ENCODE measurements at places on chromosomes 5 and 9. TPM values are rescaled to one million over a fixed set of nuclear protein-coding genes. Genes with fewer than 3 reads are reported as not detected.

DNA sequence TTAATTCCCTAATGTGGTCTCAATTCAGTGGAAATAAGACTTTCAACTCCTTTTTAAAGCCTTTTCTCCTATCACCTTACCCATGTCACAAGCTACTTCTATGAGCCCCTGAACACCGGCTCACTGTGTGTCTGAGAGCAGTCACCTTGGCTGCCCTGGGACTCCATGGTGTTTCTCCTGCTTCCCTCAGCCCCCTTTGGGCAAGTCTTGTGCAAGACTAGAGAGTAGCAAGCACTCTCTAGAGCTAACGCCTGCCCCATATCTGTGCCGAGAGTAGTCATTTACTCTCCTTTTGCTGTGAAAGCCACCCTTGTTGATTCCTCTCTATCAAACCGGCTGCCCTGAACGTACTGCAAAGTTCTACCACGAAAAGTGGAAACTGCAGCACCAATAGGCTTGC, 77.9 kb upstream of the DAB2 start:
- no peak overlapping the region for H3K27ac ChIP-seq
- DNase-seq, result no peak
- H3K36me3 ChIP-seq, result no peaks in the 10 kb centered on the region
- H3K4me3 ChIP-seq, result no peak overlapping the region

BTNL8 gene
- polyA plus RNA-seq, result 10.3 TPM

PLAC8L1 gene
- 27.7 TPM for polyA plus RNA-seq

HARS1 gene
- polyA plus RNA-seq, result 73.4 TPM

- no peak for DNase-seq
- no peak overlapping the region for H3K27ac ChIP-seq
- peaks cover 8% of the 10 kb centered on the region for H3K4me1 ChIP-seq
- no peaks in the 10 kb centered on the region for H3K27me3 ChIP-seq
- no peak overlapping the region for H3K4me3 ChIP-seq
- H3K36me3 ChIP-seq, result no peaks in the 10 kb centered on the region
Measured at GRCh38 chr9:133873461-133873891, 118.6 kb downstream of the VAV2 start.

SLC1A3 gene
- polyA plus RNA-seq, result 3.6 TPM

- no peaks in the 10 kb centered on the region for H3K4me1 ChIP-seq
- H3K36me3 ChIP-seq, result no peaks in the 10 kb centered on the region
- no peak overlapping the region for H3K4me3 ChIP-seq
Measured at GRCh38 chr9:78562021-78562420, 265.1 kb downstream of the PSAT1 start.

C5orf58 gene
- 266 TPM for polyA plus RNA-seq

DNA sequence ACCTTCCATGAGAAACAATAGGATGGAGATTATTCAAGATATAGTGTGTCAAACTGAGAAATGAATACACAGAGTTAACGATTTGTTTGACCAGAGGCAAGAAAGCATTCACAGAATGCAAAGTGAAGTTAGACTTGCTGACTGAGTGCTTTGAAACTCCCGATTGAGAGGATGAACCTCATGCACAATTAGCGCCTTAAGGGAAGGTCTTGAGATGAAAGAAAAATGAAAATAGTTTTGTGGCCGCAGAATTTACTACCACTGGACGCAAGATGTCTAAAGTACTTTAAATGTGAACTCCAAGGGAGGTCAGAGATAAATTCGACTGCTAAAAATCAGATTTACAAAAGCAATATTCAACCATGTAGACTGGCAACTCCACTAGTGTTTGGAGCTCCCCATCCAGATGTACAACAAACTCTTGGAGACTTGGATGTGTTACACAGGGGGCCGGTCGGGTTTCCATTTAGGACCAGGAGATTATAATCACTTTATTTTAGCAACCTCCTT, 707 bp upstream of the RIMOC1 start:
- H3K4me1 ChIP-seq, result peaks cover 7% of the 10 kb centered on the region
- DNase-seq, result no peak
- H3K4me3 ChIP-seq, result peak overlapping the region; percentile 79
- H3K27me3 ChIP-seq, result no peaks in the 10 kb centered on the region

DBH gene
- polyA plus RNA-seq, result not detected

Measured in testis (tissue), 5 donors.